Aortic smooth muscle cell (primary cell): ENCODE measurements at places on chromosomes 12 and 14. TPM values are rescaled to one million over a fixed set of nuclear protein-coding genes. Genes with fewer than 3 reads are reported as not detected.

The LYZ gene
- 0.19 and 0.53 TPM in 2 replicates for total RNA-seq

The RAD51AP1 gene
- total RNA-seq: 7.0 and 12.0 TPM in 2 replicates

The SMCO3 gene
- 0.13 and 0.37 TPM in 2 replicates for total RNA-seq

The TAS2R43 gene
- 0.40 and 2.2 TPM in 2 replicates for total RNA-seq

The LALBA gene
- not detected in 2 replicates for total RNA-seq

The TCL1B gene
- total RNA-seq: not detected in 2 replicates

The KRT78 gene
- not detected in 2 replicates for total RNA-seq

The NIN gene
- total RNA-seq: 31.2 and 33.5 TPM in 2 replicates

The RTL1 gene
- total RNA-seq: not detected in 2 replicates

The NFE2 gene
- not detected in 2 replicates for total RNA-seq

The DYRK4 gene
- 66.0 and 68.3 TPM in 2 replicates for total RNA-seq

The OTOGL gene
- 0.62 and 1.6 TPM in 2 replicates for total RNA-seq

The MAP1LC3B2 gene
- total RNA-seq: 0.53 and 1.1 TPM in 2 replicates

The GALNT8 gene
- total RNA-seq: under 0.01 TPM in 1 of 2 replicates, not detected in the other

The CCDC175 gene
- not detected in 2 replicates for total RNA-seq

The HOXC9 gene
- total RNA-seq: not detected in 2 replicates

The KRT72 gene
- not detected in 2 replicates for total RNA-seq

The IFT43 gene
- total RNA-seq: 33.2 and 34.1 TPM in 2 replicates

The ADCY6 gene
- 126 and 132 TPM in 2 replicates for total RNA-seq

The VRTN gene
- not detected in 2 replicates for total RNA-seq

The TMEM116 gene
- 6.8 and 8.5 TPM in 2 replicates for total RNA-seq

The GNB3 gene
- 1.6 and 1.8 TPM in 2 replicates for total RNA-seq

The MYBPC1 gene
- total RNA-seq: not detected in 2 replicates

The LTBP2 gene
- 202 and 239 TPM in 2 replicates for total RNA-seq

The IL23A gene
- 0.12 TPM in 1 of 2 replicates, not detected in the other for total RNA-seq

The GPR84 gene
- total RNA-seq: 0.06 TPM in 1 of 2 replicates, not detected in the other

The VDR gene
- total RNA-seq: 3.6 and 6.1 TPM in 2 replicates
